Cortex of kidney (tissue), 1 donor: ENCODE measurements at places on chromosomes 13 and 19.

DNA sequence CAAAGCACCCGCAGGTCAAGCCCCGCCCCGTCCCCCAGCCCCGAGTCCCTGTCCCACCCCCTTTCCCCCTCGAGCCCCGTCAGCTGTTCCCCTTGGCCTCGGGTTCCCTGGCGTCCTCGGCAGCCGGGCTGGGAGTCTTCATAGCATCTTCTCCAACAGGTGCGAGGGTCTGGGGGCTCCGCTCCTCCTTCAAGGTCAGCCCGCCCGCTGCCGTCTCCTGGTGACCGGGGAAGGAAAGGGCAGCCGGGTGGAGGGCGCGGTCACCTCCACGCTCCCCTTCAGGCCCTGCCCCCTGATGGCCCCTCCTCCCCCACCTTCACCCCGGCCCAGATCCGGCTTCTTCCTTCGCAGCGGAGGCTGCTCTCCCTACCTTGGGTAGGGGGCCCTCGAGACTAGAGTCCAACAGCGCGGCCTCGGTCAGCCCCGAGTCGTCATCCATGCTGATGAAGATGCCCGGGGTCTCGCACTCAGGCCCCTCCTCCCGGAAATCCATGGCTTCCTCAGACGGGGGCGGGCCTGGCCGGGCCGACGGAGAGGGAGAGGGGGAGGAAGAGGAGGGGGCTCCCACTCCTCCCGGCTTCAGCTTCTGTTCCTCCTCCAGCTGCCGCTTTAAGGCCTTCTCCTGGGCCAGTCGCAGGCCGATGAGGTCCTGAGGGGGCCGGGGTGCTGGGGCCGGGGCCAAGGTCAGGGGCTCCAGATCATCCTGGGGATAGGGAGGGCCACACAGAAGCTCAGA lies 541 bp upstream of the RSPH6A start:
- no peak for DNase-seq

DNA sequence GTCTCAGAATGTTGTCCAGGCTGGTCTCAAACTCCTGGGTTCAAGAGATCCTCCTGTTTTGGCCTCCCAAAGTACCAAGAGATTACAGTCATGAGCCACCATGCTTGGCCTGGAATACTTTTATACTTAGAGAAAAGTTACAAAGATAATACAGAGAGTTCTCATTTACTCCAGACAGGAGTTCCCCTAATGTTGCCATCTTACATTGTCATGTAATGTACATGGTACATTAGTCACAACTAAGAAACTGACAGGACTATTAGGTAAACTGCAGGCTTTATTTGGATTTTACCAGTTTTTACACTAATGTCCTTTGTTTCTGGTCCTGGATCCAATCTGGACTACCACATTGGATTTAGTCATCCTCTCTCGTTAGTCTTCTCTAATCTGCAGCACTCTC lies 2.3 kb upstream of the C19orf84 start:
- no peak for DNase-seq

DNA sequence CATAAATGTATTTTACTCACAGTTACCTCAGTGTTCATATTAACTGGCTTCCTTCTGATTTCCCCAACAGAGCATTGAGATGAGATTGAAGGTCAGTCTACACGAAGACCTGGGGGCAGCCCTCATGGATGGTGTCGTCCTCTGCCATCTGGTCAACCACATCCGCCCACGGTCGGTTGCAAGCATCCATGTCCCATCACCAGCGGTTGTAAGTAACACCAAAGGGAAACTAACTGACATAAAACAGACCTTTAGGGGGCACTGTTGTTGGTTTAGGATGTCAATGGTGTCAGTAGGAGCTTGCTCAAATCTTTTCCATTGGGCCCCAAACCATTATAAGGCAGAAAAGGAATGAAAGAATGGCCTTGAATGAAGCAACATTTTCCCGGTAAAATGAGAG lies 68.2 kb downstream of the ESD start:
- no peak for DNase-seq

DNA sequence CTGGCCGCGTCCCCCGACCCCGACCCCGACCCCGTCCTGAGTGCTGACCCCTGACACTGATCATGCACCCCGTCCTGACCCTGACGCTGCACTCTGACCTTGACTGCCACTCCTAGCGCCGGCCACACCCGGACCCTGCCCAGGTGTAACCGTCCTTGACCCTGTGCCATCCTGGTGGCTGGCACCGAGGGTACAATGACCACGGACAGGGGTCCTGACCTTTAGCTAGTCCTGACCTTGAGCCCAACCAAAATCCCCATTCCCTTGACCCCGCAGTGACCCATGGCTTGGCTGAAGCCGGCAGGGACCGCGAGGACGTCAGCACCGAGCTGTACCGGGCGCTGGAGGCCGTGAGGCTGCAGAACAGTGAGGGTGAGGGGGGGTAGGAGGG lies 25.9 kb downstream of the CLEC4M start:
- DNase-seq, result no peak
